ENCODE measurements at places on chromosomes 13 and 19.
A peak's percentile ranks its signal among the peaks of the same experiment; 100 is the strongest.

DNA sequence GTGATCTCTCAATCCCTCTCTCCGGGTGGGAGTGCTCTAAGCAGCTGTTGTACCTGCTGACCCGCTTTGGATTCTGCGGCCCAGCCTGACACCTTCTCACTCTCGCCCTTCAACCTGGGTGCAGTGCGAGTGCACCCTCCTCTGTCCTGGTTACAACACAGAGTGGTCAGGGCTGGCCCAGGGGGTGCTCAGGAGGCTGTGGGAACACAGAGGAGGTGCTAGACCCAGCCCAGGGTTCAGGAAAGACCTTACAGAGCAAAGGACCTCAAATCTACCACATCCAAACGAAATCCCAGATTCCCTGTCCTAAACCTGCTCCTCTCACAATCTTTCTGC lies 23.7 kb downstream of the ZNF175 start:
- DNase-seq, result no peak

GRCh38 chr13:38648912-38649311 lies 38.0 kb upstream of the FREM2 start:
- no peak for DNase-seq

DNA sequence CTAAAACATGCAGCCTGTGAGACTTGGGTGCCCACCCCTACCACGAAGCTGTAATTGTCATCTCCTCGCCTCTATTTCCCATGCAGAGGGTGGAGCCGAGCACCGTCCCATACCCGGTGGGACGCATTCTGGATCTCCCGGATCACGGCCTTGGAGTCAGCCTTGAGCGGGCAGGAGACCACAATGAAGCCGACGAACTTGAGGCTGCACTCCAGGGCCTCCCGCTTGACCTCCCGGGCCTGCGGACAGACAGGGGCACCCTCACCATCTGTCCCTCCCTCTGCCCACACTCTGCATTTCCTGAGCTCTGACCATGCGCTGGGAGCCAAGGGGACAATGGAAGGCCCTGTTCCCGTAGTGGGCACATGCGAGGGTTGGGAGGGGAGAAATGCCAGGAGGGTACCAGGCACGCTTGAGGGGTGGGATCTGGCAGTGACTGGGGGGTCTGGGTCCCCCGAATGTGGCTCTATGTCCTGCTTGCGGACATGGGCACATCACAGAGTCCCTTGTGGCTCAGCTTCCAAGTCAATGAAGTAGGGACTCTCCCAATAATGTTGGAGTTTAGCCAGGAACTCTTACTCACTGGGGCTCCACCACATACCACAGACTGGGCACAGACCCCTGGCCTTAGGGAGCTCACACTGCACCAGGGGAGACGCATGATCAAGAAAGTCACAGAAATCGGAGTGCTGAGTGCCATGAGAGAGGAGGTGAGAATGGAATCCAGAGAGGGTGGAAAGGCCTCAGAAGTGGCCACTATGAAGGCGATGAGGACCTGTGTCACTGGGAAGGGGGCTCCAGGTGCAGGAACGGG lies 9.2 kb upstream of the GMIP start:
- no peak for DNase-seq

- no peak for DNase-seq
Observed at GRCh38 chr13:49649963-49650312, 21.6 kb downstream of the ARL11 start.

DNA sequence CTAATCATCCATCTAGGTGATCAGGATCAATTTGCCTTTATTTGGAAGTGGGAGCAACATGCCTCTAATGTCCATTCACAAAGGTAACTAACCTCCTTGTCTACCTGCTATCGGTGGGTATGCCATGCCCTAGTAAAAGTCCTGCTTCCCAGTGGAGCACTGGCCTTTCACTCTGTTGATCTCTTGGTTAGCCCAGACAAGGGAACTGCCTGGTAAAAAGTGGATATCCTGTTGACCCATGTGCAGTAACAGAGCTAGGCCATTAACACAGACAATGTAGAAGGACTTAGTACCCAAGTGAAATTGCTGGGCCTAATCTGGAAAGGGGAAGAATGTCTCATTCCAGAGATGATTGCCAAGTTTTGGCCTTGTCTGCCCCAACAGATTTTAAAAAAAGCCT lies 171.5 kb upstream of the CSNK1A1L start:
- DNase-seq, result no peak

DNA sequence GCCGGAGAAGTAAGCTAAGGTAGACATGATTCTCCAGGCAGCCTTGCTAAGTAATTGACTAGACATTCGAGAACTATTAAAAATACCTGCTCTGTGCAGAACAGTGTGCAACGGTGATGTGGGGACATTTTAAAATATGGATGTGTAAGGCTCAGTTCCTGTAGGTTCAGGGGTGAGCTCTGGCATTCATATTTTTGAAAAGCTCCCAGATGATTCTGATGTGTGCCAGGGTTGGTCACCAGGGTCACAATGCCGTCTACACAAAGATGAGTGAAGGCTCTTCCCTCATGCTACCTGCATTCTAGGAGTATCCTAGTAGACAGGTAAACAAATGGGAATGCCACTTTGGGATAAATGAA lies 702 bp upstream of the EPSTI1 start:
- no peak for DNase-seq

GRCh38 chr19:41416194-41416674 lies 10.9 kb downstream of the B3GNT8 start:
- no peak for DNase-seq

DNA sequence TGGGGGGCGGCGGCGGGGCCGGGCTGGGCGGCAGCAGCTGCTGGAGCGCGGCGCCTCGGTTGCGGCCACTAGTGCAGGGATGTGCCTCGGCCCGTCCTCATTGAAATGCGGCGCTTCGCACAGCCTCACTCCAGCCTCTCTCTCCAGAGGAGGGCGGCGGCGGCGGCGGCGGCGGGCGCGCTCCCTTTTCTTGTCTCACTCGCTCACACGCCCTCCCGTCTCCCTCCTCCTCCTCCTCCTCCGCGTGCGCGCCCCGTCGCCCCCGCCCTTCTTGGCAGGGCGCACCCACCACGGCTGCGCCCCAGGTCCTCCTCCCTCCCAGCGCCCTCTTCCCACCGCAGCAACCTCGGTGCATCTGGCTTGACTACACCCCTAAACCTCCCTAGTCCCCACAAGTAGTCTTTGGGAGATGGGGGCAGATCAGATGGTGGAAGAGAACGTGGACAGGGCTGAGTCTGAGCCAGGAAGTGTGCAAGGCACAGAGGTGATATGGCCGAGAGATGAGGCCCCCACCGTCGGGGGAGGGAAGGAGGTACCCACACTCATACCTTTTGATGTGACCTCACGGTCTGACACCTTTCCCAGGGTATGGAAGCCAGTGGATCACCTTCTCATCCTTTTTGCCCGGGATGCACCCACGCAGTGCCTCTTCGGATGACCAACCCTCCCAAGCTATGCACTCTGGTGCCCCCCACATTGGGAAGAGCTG lies at the start of gene DCLK1:
TSS of gene DCLK1 (minus strand) at position 161 of the 709 bp plus-strand sequence.
- no peak for DNase-seq

DNA sequence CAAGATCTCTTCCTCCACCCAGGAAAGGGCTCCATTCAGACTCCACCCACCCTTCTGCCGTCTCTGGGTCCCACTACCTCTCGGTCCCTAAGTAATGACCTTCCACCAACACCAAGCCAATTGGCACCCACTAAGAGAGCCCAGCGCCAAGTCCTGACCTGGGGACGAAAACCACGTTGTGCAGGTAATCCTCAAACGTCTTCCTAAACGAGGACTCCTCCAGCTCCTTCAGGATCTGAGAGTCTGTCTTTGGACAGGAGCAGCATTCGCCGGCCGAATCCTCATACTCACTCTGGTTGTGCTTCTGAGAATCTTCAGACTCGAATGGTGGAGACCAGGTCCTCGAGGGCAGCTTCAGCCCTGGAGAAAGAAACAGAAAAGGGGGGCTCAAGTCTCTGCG lies 83.1 kb downstream of the ZNF557 start:
- no peak for DNase-seq

- no peak for DNase-seq
Observed at GRCh38 chr19:33275933-33276619, 26.3 kb downstream of the CEBPA start.

DNA sequence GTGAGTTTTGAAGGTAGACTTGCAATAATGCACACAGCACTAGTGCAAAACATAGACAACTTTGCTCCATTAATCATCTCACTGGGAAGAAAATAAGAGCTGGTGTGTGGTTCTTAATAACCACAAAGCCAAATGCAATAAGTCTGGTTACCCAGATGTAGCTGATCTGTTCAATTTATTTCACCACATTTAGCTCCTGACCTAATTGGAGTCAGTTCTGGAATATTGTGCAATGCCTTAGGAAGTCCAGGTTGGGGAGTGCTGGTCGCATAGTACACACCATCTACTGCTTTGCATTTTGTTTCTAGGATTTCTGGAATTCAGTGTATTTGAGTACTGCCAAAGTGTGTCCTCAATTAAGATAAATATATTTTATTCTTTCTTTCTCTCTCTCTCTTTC lies 483.3 kb upstream of the SPRY2 start:
- DNase-seq, result no peak

DNA sequence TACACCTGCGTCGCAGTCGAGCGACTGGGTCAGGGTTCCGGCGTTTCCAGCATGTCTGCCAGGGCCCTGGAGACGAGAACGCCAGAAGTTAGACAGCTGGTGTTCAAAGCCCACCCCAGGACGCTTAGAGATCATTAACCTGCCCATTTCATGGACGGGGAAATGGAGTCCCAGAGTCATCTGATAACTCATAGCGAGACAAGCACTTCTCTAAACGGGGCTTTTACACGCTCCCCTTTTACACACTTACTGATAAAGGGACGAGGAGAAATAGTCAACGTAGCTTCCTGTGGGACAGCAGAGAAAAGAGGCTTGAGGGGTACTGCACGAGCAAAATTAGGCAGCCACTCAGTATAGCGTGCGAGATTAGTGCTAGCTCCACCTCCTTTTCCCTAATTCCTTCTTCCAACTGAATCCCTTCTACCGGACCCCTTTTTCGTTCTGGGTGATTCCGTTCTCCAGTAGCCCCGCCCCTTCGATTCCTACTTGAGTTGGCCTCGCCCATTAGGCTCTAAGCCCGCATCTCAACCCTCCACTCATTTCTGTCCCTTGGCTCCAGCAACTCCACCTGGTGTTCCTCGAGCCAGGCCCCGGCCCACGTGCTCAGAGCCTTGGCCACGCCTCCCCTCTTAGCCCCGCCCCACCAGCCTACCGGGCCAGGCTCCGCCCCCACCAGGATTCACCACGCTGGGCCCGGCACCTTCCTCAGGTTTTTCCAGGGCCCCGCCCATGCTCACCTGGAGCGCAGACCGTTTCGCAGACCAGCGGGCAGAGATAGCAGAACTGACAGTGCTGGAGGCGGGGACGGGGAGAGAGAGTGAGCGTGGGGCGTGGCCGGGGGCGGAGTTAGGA lies 3.7 kb downstream of the HRC start:
- peak; percentile 54 for DNase-seq

- DNase-seq, result no peak
Observed at GRCh38 chr13:27043013-27043412, 128.6 kb downstream of the USP12 start.

GRCh38 chr13:94318418-94318817 lies 161.1 kb downstream of the DCT start:
- no peak for DNase-seq

Data from hematopoietic multipotent progenitor cell (in vitro differentiated cells).